ENCODE measurements at places on chromosomes 5 and 9.

DNA sequence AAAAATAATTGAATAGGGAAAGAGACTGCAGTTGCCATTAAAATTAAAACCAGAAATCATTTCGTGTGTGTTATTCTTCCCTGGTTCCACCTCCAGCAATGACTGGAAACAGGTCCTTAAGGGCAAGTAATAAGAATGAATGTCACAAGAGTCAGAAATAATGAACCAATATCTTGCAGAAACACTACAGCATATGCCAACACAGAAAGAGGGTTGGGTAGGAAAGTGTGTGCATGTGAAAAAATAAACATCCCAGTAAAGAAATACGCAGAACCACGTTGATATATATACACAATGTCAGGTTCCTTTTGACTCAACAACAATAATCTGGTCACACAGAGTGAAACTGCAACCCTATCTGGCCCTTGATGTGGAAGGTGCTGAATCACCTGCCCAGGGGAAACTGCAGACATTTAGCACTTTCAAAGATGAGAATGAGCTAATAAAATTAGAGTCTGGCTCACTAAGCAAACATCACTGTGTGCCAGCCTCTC is 15.0 kb downstream of the HMHB1 start:
- DNase-seq: no peak

DNA sequence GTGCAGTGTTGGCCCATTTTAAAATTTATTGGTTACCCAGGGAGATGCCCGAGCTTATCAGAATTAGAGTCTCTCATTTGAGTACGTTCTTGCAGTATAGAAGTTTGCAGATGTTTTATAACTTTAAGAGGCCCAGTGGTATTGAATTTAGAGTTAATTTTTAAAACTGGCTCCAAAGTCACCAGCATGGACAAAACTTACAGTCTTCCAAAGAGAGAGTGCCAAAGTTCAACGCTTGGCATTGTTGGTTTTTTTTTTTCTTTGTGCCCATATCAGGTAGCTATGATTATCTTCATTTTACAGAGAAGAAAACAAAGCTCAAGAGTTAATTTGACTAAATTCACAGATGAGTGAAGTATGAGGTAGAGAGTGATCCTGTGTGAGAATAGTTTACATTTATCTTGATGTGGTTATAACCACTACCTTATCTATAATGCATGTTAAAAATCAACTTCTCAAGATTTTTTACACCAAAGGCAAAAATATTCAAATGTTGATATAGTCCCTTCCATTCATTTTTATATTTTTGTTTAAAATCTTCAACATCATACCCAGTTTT is 273.7 kb upstream of the DMRT1 start:
- DNase-seq: no peak

DNA sequence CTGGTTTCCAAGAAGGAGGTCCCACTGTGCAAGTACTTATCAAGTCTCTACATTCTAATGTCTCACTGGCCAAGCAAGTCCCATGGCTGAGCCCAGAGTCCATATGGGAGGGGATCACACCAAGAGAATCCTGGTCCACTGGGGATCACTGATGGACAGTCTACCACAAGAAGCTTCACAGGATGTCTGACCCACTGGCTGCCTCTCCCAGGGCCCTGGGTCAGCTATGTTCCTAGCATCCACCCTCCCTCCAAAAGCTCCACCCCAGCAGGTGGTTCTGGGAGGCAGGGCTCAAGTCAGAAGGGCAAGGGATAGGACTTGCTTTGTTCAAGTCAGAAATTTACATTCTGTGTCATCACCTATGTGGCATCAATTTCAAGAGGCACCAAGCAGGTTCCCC is 508.5 kb downstream of the BNC2 start:
- DNase-seq: no peak

GRCh38 chr5:98031496-98031895 is 742.0 kb upstream of the RGMB start:
- DNase-seq: no peak

DNA sequence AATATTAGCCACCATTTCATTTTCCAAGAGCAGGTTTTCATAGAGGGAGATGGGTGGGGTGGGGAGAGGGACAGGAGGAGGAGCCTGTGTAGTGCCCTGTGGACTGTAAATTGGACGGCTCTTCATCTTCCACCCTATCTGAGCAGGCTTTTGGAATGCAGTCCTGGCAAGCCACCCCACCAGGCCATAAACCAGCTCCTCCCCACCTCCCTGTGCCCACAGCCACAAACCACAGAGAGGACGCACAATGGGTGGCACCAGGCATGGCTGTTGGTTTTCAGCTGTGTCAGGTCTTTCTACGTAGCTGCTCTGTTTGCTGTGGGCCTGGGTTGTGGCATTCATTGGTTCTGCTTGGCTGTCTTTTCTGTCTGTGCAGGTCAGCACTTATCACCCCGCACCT is 58.0 kb downstream of the PLAC8L1 start:
- no peak for DNase-seq

DNA sequence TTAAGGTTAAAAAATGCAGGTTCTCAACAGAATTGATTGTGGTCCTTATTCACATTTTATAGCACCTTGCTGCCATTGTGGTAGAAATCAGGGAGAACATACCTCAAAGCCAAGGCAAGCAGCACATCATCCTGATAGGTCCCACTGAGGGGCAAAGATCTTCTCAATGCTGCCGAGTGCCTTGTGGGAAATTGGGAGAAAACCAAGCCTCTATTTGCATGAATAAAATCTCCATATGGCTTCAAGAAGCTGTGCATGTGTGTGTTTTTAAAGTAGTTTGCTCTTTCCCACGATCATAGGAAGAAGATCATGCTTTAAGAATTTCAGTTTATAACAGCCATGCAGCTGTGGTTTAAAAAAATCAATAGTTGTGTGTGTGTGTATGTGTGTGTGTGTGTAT is 216.9 kb upstream of the FBXL7 start:
- no peak for DNase-seq

DNA sequence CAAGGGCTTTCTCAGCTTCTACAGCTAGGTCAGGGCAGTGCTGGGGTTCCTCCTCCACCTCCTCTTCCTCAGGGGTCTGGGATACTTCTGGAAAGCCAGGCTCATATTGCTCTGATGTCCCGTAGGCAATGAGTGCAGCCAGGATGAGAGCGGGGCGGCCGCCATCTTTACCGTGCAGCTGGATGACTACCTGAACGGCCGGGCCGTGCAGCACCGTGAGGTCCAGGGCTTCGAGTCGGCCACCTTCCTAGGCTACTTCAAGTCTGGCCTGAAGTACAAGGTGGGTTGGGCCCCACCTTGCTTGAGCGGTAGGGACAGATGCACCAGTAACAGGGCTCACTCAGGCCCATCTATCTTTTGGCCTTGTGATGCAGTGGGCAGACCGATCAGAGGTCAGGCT is 34.8 kb downstream of the GSN start:
- no peak for DNase-seq

DNA sequence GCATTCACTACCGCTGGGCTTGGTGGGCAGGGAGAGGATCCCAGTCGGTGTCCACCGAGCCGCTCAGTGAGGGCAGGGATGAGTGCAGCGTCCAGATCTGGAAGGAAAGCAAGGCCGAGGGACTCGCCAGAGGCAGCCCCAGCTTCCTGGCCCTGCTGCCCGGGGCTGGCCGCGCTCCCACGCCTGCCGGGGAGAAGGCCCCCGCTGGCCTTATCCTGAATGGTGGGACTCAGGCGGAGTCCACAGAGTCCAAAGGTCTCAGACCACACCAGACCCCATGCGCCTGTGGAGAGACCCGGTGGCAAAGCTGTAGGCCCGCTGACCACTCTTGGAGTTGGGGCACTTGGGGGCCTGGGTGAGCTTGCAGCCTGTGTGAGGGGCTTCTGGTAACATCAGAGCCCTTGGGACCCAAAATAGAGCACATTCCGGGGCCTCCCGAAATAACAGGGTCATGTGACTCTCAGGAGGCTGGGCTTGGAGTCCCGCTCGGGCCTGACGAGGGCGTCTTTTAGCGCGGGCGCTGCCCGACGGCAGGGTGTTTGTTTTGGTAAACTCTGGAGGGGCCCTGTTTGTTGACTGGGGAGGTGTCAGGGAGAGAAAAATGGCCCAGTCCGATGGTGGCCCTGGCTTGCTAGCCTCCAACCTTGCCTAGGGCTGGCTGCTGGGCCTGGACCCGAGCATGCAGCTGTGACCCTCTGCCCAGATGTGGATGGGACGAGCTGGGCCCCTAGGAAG is 2.8 kb downstream of the RXRA start:
- no peak for DNase-seq

- DNase-seq: no peak
Observed at GRCh38 chr9:124260769-124261603, 3.2 kb downstream of the NEK6 start.

- no peak for DNase-seq
Observed at GRCh38 chr9:127887792-127888191, 10.3 kb upstream of the AK1 start.

- no peak for DNase-seq
Observed at GRCh38 chr5:170238456-170239196, 5.8 kb downstream of the C5orf58 start.

- no peak for DNase-seq
Observed at GRCh38 chr9:127154390-127155191, 32.2 kb upstream of the ANGPTL2 start.

GRCh38 chr9:136840877-136841645 is 1.2 kb upstream of the AJM1 start:
- peak; percentile 94 for DNase-seq

- no peak for DNase-seq
Observed at GRCh38 chr9:6973762-6974161, 216.0 kb downstream of the KDM4C start.

DNA sequence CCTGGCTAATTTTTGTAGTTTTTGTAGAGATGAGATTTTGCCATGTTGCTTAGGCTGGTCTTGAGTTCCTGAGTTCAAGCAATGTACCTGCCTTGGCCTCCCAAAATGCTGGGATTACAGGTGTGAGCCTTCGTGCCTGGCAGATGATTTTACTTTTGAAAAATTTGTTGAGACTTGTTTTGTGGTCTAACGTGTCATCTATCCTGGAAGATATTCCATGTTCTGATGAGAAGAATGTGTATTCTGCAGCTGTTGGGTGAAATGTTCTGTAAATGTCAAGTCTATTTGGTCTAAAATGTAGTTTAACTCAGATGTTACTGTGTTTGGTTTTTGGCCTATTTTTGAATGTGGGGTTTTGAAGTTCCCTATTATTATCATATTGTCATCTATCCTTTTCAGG is 145.6 kb downstream of the XRCC4 start:
- DNase-seq: no peak

GRCh38 chr5:51138164-51138563 is 245.1 kb upstream of the ISL1 start:
- DNase-seq: no peak

GRCh38 chr5:65577141-65577540 is 14.0 kb downstream of the PPWD1 start:
- DNase-seq: no peak

- peak; percentile 85 for DNase-seq
Observed at GRCh38 chr5:149320791-149321330, 24.4 kb upstream of the GRPEL2 start.

- DNase-seq: no peak
Observed at GRCh38 chr9:18327121-18327520, 146.8 kb upstream of the ADAMTSL1 start.

GRCh38 chr5:116476897-116477537 is 97.6 kb downstream of the SEMA6A start:
- DNase-seq: peak; percentile 27

- DNase-seq: no peak
Observed at GRCh38 chr5:80987078-80987766, 27.1 kb downstream of the RASGRF2 start.

GRCh38 chr9:21967169-21967568 is 27.0 kb downstream of the CDKN2A start:
- no peak for DNase-seq

DNA sequence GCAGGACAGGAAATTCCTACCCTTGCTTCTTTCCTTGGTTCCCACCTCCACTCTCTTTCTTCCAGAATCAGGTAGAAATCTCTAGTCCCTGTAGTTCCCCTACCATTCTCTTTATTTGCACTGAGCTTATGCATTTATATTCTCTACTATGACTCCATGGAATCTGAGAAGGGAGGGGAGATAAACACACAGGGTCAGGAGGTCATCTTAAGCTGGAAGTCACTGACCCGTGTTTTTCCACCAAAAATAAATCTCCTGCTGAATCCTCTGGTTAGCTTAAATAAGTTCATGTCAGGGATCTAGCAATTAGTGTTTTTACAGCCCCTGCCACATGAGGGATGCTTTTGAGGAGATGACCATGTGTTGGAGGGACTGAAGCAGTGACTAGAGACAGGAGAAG is 3.7 kb downstream of the ACTL7B start:
- DNase-seq: no peak

DNA sequence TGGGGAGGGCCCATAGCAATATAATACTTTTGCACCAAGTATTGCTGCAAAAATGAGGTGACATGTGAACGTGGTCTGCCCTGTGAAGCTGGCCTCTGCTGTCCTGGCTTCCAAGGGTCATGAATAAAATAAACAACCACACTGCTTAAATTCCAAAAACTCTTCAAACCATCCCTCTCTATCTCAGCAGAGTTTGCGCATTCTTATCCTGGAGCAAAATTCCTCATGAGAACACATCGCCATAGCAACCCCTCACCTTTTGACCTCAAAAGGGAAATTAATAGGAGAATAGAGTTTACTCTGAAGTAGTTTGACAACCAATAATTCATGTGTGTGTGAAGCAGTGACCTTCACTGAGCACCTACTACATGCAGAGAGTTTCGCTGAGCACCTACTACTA is 342.9 kb downstream of the SPOCK1 start:
- no peak for DNase-seq

DNA sequence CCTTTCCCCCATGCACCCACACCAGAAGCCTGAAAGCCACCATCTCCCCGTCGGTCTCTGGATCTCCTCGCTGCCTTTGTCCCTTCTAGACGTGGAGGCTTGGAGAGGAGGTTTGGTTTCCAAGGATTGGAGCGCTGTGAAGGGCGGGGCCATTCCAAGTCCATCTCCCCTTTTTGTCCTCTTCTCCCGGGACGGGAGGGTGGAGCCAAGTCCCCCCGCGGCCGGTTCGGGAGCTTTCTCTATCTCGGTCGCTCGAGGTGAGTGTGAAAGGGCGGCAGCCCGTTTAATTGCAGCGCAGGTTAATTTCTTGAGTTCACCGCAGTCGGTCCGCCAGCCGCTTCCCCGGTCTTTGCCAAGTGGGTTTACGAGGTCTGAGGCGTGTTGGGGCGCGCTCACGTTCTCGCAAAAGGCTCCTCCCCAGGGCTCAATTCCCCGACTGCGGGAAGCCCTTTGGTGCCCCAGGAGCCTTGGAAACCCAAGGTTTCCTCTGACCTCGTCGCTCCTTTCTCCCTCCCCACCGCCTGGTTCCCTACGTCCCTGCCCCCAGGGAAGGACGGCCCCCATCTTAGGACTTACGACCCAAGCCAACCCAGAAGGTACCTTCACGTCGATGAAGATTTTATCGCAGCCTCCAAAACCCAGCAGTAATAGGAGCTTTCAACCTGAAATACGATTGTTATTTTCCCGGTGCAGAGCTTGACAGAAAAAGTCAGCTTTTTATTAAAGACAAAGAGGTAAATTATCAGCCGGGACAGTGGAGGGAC is 2.8 kb upstream of the ZNF462 start:
- DNase-seq: peak; percentile 16

DNA sequence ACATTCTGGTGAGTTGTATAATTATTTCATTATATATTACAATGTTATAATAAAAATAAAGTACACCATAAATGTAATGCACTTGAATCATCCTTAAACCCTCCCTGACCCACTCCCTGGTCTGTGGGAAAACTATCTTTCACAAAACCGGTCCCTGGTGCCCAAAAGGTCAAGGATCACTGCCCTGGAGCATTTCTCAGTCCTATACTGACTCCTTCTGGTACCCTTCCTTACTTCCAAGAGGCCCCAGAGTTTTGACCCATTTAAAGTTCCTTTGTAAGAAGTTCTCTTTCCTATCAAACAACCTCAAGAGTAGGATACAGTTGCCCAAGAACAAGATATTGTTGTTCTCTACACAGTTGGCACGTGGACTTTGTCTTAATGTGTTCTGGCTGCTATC is 88.9 kb upstream of the TRPM3 start:
- DNase-seq: no peak

GRCh38 chr9:21684831-21685362 is 117.5 kb upstream of the MTAP start:
- no peak for DNase-seq
